ENCODE measurements at places on chromosomes 2 and 18. TPM values are rescaled to one million over a fixed set of nuclear protein-coding genes. Genes with fewer than 3 reads are reported as not detected.
A peak's percentile ranks its signal among the peaks of the same experiment; 100 is the strongest.

DNA sequence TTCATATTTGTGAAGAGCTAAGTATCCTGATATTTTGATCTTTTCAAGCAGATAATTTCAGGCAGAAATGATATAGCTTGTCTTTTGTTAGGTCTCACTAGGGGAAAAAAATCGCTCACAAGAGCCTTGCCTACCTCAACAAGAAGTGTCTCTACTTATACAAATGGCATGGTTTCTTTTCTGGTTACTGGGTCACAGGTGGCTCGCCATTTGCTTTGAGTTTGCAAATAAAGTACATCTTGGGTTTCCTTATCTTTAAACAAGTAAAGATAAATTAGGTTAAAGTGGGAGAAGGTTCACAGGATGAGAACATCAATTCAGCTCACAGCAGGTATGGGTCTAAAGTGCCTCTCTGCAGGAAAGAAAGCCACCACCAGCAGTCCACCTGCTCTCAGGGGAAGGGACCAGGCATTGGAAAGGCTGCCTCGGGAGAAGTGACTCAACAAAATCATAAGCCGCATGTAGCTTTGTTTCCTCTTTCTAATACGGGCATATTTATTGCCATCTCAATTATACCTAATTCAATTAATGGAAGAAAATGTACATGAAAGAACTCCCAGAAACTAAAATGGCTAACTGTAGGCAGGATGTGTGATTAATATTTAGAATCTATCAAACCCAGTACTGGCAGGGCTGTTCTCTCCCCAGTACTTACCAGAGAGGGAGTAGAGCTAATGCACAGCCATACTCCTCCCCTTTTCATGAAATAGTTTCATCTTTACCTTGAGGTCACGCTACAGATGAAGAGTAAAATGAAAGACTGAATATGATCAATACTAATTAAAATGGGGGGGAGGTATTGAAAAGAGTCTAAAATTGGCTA is 28.3 kb downstream of the CDC42EP3 start:
- DNase-seq = no peak

DNA sequence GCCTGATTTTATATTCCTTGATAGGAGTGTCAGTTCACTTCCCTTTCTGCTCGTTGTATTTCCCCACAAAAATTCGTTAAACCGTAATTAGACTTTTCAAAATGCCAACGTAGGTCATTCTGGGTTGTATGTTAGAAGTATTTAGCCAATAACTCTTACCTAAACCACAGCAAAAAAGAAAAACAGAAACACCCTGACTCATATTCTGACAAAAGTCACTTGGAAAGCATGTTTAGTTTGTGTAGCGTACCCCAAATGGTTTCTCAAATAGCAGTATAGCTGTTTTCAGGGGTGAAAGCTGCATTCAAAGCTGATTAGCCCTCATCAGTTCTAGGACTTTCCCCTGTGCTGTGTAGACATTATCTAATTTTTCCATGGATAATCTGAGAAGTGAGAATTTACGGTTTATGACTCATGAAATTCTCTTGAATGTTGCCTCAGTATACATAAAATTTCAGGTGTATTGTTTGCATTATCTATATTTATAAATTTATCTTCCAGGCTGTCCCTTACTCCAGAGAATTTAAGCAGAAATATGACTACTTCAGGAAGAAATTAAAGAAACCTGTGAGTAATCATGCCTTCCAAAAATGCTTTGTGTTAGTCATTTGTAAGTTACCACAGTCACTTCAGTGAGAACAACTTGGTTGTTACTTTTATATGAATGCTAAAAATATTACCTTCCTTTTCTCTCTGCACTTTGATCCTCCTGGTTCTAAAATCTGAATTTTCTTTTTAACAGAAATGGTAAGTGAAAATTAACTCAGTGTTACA is 264.9 kb downstream of the ALPK2 start:
- DNase-seq = no peak

- no peak for DNase-seq
Observed at GRCh38 chr2:223560749-223561435, 41.3 kb downstream of the SCG2 start.

GRCh38 chr2:177604271-177605065 is 211.9 kb downstream of the AGPS start:
- peak; percentile 3 for DNase-seq

DNA sequence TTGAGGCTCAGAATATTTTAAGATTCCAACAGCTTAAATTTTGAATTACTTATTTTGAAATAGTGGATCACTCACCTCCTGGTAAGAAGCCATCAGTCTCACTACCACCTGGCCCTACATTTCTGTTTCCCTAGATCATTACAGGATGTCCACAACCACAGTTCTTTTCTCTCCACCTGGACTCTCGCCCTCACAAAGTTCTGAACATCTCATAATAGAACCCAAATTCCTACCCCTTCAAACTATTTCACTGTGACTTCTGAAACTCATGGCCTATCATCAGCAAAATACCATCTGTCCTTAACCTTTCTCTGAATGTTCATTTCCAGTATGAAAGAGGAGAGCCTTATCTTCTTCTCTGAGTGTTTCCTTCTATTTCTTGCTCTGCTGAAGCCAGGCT is 299.2 kb upstream of the MGAT5 start:
- DNase-seq = no peak

- no peak for DNase-seq
Observed at GRCh38 chr2:148534416-148535204, 109.9 kb upstream of the EPC2 start.

GRCh38 chr2:14815201-14815600 is 182.7 kb downstream of the LRATD1 start:
- DNase-seq = no peak

GRCh38 chr2:177733-178132 is 86.1 kb downstream of the SH3YL1 start:
- DNase-seq = no peak

GRCh38 chr18:1539276-1539675 is 634.6 kb downstream of the ADCYAP1 start:
- no peak for DNase-seq

GRCh38 chr2:226183550-226183949 is 616.1 kb downstream of the IRS1 start:
- no peak for DNase-seq

DNA sequence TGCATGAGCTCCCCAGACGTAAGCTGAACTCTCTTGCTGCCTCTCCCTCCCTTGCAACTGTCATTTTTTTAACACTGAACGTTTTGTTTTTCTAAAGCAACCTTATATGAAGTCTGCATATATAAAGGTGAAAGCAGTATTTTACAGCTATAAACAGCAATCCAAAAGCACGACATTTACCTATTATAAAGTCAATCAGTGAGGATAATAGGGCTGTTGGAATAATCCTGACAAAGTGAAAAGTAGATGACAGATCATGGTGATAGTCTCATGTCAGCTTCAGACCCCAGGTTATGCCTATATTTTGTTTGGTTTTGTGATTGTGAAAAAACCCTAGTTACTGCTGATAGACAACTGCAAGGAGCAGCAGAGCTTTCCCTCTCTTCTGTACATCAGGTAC is 195.8 kb downstream of the TNS1 start:
- no peak for DNase-seq

DNA sequence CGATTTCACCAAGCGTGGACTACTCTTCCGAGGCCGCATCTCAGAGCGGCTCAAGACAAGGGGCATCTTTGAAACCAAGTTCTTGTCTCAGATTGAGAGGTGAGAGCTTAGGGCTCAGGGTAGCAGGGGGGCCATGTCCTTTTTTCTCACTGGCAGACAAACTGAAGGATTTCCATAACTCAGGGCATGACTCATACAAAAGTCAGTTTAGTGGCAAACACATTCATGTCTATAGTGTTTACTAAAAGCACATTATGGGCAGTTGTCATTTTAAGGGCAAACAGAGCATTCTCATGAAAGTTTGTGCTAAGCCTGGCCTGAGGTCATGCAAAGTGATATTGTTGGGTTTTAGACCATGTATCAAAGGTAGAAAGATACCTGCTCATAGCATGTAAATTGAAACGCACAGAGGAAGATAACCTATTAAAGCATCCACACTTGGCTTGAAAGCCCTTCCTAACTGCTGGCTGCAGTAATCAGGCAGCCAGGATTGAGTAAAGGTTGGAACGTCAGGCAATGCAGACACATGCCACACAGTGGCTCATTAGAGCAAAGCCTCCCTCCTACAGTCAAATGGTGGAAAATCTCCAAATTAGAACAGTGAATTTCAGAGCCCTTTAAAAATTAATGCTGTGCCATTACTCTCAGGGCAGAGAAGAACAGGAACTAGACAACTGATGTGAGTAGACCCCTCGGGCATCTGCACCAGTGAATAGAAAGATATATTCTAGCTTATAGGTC is 54.2 kb downstream of the HK2 start:
- no peak for DNase-seq

DNA sequence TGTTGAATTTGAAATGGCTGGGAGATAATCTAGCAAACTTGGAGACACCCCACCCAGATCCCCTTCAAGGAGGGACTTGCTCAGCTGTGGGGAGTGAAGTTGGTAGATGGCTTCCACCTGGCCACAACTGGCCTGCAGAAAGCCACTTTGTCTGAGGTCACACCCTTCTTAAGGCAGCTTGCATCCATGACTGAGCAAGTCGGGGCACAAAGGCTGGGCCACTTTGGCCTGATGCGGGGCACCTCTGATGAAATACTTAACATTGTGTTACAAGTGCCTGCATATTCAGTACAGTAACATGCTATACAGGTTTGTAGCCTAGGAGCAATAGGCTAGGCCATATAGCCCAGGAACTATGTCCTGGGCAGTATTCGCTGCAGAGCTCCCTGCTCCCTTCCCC is 13.4 kb upstream of the RPL37A start:
- no peak for DNase-seq

DNA sequence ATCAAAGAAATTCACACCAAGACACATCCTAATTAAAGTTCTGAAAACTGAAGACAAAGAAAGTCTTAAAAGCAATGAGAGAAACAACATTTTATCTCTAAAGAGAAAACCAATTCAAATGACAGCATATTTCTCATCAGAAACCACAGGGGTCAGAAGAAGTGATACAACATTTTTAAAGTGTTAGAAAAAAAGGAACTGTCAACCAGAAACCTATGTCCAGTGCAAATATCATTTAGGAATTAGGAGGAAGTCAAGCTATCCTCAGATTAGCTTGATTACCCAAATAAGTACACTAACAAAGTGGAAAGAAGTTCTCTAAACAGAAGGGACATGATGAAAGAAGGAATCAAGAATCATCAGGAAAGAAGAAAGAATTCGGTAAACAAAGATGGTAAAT is 59.5 kb upstream of the BCL2L11 start:
- DNase-seq = no peak

- no peak for DNase-seq
Observed at GRCh38 chr18:44799907-44800421, 119.3 kb downstream of the SETBP1 start.

DNA sequence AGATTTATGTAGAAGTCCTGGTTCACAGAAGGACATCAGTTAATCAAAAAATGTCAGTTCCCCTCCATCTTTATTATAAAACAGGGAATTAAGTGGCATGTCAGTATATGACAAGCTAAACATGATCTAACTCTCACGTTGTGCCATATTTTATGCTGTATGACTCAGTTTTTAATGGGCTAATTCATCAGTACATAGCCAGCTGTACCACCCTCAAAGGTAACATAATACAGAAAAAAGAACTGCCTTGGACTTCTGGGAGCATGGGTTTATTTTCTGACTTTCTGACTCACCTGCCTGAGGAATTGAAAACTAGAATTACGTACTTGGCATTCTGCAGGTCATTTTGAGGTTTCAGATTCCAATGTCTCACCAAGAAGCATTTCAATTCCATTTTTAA is 135.7 kb downstream of the CMPK2 start:
- DNase-seq = no peak

DNA sequence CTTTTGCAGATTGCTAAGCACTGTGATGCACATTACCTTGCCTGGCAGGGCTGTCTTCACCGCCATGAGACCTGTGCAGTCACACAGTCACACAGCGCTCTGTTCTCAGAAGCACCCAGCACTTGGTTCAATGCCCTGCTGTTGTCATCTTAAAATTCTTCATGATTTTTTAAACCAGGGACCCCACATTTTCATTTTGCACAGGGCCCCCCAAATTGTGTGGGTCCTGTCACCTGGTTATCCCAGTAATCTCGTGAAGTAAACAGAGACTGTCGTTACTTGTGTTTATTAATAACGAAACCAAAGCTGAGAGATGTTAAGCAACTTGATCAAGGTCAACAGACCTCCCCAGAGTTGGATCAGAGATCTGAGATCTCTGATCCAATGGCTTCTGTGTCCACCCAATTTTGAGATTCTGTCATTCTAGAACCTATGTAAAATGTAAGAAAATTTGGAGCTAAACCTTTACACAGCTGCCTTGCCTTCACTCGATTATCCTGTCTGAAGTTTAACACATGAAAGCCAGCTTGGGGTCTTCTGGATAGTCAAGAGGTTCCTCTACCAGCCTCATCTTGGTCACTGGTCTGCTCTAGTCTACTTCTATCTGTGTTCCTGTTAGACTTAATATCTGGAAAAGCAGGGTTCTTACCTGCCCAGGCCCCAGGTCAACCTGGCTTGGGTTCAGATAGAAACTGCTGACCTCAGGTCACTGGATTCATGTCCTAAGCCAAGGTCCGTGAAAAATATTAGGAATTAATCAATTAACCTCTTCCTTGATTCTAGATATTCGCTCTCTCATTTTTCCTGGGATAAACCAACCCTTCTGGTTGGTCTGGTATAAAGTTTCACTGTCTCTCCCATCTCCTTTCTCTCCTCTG is 13.7 kb upstream of the TTC39C start:
- peak; percentile 30 for DNase-seq

GRCh38 chr2:105242286-105242993 is 897 bp downstream of the GPR45 start:
- DNase-seq = no peak

DNA sequence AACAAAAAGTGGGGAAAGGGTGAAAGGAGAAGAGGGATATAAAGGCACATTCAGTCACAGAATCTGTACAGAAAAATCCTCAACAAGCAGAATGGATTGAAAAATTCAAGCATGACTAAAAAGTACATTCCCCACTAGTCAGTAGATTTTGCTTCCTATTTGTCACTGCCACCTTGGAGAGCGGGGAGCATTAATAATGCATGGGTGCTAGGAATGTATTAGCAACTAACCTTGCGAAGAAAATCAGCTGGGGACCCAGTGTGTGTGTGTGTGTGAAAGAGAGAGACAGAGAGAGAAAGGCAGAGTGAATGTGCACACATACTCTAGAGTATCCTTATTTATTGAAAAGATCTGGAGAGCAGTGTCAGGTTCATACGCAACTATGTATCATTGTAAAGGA is 968.7 kb upstream of the ZEB2 start:
- DNase-seq = no peak

- DNase-seq = no peak
Observed at GRCh38 chr2:144156736-144157640, 362.9 kb downstream of the ZEB2 start.

The STPG4 gene
- not detected for total RNA-seq

The GPR45 gene
- total RNA-seq = not detected

The UGT1A8 gene
- not detected for total RNA-seq

The DNAH6 gene
- 1.3 TPM for total RNA-seq

The FKBP7 gene
- total RNA-seq = 3.0 TPM

The CDK15 gene
- not detected for total RNA-seq

The REEP1 gene
- 0.23 TPM for total RNA-seq

The POTEF gene
- not detected for total RNA-seq

The CD28 gene
- total RNA-seq = 94.2 TPM

The CHST10 gene
- 10.5 TPM for total RNA-seq

The SLC14A1 gene
- total RNA-seq = 3.1 TPM

The MOCOS gene
- 0.13 TPM for total RNA-seq

The DNER gene
- total RNA-seq = not detected
